Fibroblast of villous mesenchyme (primary cell): ENCODE measurements at places on chromosomes 2 and 18. TPM values are rescaled to one million over a fixed set of nuclear protein-coding genes. Genes with fewer than 3 reads are reported as not detected.

TMEM198 gene
- total RNA-seq = 2.6 and 2.9 TPM in 2 replicates

NUP35 gene
- 8.1 and 14.2 TPM in 2 replicates for total RNA-seq

TRIM43 gene
- total RNA-seq = under 0.01 TPM in 1 of 2 replicates, not detected in the other

SERPINB10 gene
- total RNA-seq = not detected in 2 replicates

ANKRD30B gene
- total RNA-seq = 0.86 and 1.9 TPM in 2 replicates

RGPD4 gene
- total RNA-seq = not detected in 2 replicates

- no peak for DNase-seq
These were observed 12.8 kb upstream of the ONECUT2 start for GRCh38 chr18:57422313-57422872.

GRCh38 chr18:4455113-4455811, at the start of gene DLGAP1:
DLGAP1 (minus strand) TSS chr18:4455307.
- peak; percentile 38 for DNase-seq

- DNase-seq = no peak
These were observed 1056.7 kb upstream of the FANCL start for GRCh38 chr2:59297816-59298215.

DNA sequence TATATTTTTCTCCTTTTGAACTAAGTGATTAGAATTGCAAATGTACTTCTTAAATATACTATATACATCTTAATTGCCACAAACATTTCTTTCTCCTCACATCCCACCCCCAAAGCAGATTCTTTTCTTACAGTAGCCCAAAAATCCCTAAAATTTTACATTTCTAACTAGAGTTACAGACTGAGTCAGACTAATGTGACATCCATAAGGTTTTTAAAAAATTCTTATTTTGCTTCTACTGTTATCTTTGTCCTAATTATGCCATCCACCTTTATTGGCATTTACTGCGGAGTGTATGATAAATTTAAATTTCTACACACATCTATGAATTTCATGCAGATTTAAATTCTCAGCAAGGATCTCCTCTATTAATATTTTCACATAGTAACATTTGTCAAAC, 15.8 kb downstream of the PELI1 start:
- DNase-seq = no peak

DNA sequence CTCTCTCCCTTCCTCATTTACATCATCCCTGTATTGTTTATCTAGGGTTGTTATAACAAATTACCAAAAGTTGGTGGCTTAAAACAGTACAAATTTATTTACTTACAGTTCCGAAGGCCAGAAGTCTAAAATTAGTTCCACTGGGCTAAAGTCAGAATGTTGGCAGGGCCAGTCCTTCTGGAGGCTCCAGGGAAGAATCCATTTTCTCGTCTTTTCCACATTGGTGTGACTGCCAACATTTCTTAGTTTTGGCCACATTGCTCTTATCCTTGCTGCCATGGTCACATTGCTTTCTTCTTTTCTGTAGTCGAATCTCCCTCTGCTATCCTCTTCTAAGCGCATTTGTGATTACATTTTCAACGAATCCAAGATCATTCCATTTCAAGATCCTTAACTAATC, 34.7 kb downstream of the ICOS start:
- DNase-seq = no peak

DNA sequence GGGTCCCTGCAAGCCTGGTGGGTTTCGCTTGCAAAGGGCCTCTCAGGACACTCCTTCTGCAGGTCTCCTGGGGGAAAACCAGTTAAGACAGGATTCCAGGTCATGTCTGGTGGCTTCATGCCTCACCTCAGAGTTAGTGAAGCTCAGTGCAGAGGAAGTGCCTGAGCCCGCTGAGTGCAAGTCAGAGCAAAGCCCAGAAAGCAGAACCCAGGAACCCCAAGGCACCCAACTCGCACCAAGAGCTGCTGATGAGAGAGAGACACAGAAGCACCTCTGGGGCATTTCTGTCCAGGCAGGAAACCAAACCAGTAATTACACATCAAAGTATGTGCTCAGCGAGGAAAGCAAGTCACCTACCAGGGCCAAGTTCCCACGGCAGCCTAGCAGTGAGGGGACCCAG, 78.4 kb downstream of the ARHGEF4 start:
- no peak for DNase-seq
